ENCODE measurements at places on chromosomes 1 and 21.

GRCh38 chr21:43354026-43354420 is 72.9 kb downstream of the SIK1 start:
- no peak for DNase-seq

DNA sequence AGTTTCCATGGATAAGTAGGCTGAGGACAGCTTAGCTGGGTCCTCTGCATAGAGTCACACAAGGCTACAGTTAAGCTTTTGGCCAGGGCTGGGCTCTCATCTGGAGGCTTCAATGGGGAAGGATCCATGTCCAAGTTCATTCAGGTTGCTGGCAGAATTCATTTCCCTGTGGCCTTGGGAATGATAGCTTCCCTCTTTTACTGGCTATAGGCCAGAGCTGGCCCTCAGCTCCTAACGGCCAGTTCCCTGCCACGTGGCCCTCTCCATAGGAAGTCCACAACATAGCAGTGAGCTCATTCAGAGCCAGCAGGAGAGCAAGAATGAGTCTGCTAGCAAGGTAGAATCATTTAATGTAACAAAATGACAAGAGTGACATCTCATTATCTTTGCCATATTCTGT is 15.1 kb upstream of the PODN start:
- no peak for DNase-seq

DNA sequence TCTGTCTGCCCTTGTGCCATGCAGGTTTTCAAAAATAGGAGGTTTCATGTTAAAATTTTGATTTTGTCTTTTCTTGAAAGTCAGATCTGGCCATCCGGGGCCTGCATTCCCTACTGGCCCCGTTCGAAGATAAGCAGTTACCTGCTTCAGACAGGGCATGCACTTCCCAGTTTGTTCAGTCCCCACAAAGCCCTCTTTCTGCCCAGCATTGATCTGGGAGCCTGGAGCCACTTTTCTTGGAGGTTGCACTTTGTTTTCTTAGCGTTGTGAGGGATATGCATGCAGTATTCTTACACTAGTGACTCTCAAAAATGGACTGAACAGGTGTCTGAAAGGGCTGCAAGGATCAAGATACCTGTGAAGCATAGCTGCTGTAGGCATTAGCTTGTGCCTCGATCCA is 11.5 kb downstream of the MOV10 start:
- DNase-seq: no peak

DNA sequence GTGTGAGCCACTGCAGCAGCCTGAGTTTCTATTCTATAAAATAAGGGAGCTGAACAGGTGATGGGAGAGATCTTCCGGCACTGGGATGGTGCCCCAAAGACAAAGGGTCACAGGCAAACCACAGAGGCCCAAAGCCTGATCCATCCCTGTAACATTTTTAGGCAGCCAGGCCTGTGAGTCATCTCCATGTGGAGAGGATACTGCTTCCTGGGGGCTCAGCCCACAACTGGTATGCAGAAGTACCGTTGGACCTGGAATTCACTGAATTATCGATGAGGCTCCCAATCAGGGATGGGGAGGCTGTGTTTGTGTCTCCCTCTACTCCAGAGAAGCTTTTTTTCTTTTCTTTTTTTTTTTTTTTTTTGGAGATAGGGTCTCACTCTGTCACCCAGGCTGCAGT is 48.8 kb upstream of the WASF2 start:
- no peak for DNase-seq

- no peak for DNase-seq
Measured at GRCh38 chr1:203954788-203955552, 93.6 kb downstream of the SNRPE start.

- no peak for DNase-seq
Measured at GRCh38 chr1:76727520-76727919, 139.8 kb upstream of the ST6GALNAC5 start.

- DNase-seq: no peak
Measured at GRCh38 chr1:174968750-174969244, 30.9 kb upstream of the CACYBP start.

GRCh38 chr1:174191349-174191862 is 32.1 kb downstream of the RABGAP1L start:
- DNase-seq: no peak

DNA sequence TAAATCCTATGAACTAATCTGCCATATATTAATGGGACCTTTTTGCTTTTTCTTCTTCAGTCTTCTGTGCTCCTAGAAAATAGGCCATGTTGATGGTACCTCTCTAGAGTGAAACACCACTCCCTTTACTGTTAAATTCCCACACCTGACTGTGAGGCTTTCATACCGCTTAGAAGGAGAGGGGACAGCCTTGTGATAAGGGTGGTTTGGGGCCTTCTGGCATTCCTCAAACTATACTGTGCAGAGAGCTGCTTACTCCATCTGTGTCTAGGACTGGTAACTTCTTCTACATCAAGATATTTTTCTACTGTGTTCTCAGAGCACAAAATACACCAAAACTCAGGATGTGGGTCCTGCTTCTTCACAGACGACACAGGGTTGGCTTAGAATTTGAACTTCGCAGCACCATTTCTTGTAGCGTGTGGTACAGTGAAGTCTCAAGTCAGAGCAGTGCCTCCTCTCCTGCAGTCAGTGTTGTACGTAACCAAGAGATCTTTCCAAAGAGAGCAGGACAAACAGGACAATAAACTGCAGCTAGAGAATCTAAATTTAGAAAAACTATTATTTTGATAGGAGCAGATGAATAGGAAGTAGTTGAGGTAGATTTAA is 43.8 kb downstream of the MACO1 start:
- DNase-seq: no peak

GRCh38 chr1:157131281-157131680 is 6.9 kb downstream of the ETV3 start:
- DNase-seq: no peak

GRCh38 chr21:32499249-32500055 is 85.9 kb downstream of the TCP10L start:
- no peak for DNase-seq

DNA sequence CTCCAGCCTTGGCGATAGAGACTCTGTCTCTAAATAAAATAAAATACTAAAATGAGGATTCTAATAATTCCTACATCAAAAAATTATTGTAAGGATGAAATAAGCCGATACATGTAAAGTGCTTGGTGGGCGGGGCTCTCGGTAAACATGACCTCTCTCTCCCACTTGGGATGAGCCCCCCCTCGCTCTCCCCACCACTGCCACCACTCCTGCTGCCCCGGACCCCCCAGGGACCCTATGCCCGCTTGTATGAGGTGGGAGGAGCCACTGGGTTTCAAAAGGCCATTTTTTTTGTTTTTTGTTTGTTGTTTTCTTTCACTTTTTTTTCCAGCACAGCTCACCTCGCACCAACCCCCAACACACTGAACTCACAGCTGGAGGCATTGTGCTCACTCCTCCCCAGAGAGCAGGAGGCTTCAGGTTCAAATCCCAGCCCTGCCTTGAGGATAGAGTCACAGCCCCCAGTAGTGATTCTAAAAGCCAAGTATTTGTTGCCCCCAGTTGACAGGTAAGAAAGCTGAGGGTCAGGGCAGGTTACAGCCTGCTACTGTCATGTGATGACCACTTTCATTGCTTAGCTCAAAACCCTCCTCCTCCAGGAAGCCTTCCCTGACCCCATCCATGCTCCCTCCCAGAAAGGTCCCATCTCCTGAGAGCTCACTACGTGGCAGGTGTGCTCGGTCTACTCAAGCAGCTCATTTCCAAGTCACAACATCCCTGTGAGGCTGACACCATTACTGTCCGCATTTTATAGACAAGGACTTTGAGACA is 4.2 kb downstream of the SDC3 start:
- DNase-seq: no peak

- DNase-seq: no peak
Measured at GRCh38 chr1:177286396-177286795, 115.6 kb downstream of the BRINP2 start.

DNA sequence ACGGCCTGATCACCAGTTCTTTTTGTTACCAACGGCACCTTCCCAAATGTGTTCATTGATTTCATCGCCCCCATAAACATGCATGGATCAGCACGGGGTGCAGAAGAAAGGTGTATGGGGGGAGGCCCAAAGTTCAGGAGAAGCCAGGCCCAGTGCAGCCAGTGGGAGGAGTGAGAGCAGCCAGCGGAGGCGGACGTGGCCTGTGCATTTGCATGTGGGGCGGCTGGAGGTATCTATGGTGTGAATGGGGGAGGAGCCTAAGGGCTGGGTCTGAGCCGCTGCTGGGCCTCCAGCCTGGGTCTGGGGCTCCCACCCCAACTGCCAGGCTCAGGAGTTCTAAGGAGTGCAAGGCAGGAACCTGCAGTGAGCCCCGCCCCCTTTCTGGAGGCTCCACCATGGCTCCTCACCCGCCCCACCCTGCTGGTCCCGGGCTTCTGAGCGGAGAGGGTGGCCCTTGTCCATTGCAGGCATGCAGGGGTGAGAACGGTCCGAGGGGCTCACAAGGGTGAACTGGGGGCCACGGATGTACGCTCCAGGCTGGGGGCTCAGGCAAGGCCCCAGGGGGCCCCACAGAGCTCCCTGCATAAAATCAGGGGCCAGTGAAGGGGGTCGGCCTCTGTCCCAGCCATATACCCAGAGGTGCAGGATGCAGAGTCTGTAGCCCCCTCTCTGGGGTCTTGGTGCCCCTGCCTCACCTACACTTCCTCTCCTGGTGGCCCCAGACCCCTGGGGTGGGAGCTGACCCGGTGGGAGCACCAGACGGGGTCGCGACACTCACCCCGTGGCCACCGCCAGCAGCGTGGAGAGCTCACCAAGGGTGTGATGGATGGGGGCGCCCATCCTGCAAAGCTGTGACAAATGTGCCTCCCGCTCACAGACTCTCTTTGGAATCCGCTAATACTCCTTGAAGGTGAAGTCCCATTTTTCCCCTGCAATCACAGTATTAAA is 31.3 kb upstream of the TTC34 start:
- no peak for DNase-seq

DNA sequence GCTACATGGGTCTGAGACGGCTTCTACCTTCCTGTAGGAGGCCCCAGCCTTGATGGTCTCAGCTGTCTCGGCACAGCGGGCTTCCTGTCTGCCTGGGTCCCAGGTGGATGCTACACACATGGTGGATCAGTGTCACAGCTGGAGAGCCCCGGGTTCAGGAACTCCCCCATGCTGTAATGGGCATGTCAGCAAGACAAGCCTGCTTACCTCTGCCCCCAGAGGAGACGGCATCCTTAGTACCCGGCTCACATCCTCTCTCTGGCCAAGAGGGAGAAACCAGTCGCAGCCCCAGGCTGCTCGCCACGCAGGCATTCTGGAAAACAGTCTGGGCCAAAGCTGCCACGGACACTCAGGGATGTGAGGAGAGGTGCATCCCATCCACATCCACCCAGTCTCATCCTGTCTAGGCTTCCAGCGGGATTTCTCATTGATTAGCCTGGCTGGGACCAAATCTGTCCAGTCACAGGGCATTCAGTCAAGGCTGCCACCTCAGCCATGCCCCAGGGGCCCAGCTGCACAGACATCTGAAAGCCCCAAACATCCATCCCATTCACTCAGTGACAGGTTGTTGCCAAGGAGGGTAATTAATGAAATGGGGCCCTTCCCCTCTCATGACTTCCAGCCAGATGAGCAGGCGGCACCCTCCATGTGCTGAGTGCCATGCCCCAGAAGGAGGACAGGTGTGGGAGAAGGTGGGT is 10.5 kb downstream of the SNAP47 start:
- DNase-seq: no peak

- DNase-seq: no peak
Measured at GRCh38 chr1:67616394-67616985, 68.5 kb upstream of the GADD45A start.

GRCh38 chr1:203183828-203184227 is 2.7 kb downstream of the CHI3L1 start:
- DNase-seq: no peak

DNA sequence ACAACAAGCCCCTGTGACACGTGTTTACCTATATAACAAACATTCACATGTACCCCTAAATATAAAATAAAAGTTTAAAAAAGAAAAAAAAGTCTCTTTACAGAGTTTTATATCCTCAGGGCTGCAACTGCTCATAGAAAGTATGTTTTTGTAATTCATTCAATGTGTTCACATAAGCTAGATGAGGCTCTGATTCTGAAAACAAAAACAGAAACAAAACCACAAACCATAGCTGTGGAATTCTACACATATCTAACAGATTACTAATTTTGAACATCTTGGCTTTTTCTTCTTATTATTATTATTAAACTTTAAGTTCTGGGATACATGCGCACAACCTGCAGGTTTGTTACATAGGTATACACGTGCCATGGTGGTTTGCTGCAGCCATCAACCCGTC is 579.6 kb upstream of the ZRANB2 start:
- DNase-seq: no peak

GRCh38 chr1:173407846-173408245 is 69.3 kb upstream of the PRDX6 start:
- no peak for DNase-seq

DNA sequence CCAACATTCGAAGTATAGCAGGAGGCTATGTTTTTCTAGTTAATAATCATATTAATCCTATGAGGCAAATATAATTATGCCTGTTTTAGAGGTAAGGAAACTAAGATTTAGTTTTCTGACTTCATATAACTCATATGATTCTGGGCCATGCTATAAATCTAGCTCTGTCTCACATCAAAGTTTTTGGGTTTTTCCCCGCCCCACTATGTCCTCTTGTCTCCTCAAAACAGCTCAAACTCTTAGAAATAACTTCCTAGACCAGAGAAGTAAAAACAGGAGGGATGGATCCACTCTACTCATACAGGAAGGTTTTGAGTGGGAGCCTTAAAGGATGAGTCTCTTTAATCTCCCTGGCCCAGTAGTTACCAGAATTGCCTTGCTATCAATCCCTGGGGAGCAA is 256.4 kb upstream of the FGGY start:
- no peak for DNase-seq

- DNase-seq: no peak
Measured at GRCh38 chr1:17304826-17305175, 3.2 kb upstream of the PADI4 start.

DNA sequence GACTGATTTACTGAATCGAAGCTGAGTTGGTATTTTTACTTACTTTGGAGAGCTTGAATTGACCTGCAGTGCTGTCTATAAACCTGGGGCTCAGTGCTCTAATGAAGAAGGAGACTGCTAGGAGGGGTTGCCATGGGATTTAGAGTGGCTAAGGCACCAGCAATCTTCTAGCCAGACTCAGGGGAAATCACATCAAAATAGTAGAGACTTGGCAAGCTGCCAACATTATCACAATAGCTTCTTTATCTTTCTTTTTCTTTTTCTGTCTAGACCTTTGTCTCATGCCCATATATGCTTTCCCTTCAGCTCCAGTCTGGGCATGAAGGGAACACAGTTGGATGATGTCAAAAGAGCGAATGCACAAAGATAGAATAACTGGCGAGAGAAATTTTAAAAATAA is 301.1 kb upstream of the DPYD start:
- DNase-seq: no peak

- no peak for DNase-seq
Measured at GRCh38 chr1:196535727-196536126, 72.5 kb downstream of the KCNT2 start.

GRCh38 chr1:53311702-53312305 is 16.1 kb downstream of the LRP8 start:
- DNase-seq: no peak

- no peak for DNase-seq
Measured at GRCh38 chr1:180444522-180444921, 57.9 kb downstream of the ACBD6 start.

DNA sequence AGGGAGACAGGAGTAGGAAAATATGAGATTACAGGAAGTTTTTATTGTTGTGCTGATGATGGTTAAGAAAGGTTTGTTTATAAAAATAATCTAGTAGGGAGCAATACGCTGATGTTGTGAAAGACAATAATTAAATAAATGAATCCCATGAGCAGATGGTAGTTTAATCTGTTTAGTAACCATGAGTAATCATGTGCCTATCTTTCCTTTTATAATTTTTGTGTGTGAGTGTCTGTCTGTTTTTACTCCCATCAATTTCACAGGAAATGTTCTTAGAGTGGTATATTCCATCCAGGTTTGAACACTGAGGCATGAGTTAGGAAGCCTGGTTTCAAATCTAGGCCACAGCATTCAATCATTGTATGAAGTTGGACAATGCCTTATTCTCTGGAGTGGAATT is 180.5 kb downstream of the OLFM3 start:
- DNase-seq: no peak

All from stimulated activated CD8-positive, alpha-beta memory T cell treated with anti-CD3 and anti-CD28 coated beads, Interleukin-15, amount 100 ng/mL, for 24 hours (primary cell).